ENCODE measurements at places on chromosomes 5 and 9.

GRCh38 chr9:3682186-3682585, 156.4 kb upstream of the RFX3 start:
- H3K27me3 ChIP-seq: no peaks in the 10 kb centered on the region
- H3K4me3 ChIP-seq: no peak overlapping the region
- DNase-seq: no peak
- H3K4me1 ChIP-seq: no peaks in the 10 kb centered on the region
- no peaks in the 10 kb centered on the region for H3K36me3 ChIP-seq

- no peak for DNase-seq
- H3K27ac ChIP-seq: no peak overlapping the region
- no peak overlapping the region for H3K4me3 ChIP-seq
Observed at GRCh38 chr9:135242049-135242396, 154.6 kb downstream of the OLFM1 start.

DNA sequence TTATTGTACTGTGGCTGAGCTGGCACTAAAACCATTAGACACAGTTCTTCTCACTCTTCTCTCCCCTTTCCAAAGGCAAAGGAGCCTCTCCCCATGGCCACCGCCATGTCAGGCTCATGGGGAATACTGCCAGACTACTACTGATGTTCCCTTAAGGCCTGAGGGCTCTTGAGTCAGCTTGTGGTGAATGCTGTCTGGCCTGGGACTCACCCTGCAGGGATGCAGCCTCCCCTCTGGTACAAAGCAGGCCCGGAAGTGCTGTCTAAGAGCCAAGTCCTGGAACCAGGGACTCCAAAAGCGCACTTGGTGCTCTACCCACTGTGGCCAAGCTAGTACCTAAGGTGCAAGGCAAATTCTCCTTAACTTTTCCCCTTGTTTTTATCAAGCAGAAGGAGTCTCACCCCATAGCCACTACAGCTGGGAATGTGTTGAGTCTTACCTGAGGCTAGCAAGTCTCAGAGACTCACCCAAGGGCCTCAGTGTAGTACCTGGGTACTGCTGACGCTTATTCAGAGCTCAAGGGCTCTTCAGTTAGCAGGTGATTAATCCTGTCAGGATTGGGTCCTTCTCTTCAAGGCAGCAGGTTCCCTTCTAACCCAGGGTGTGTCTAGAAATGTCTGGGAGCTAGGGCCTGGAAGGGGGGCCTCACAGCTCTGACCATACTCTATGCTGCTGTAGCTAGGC, 33.2 kb upstream of the C5orf46 start:
- H3K4me1 ChIP-seq: no peaks in the 10 kb centered on the region
- H3K4me3 ChIP-seq: no peak overlapping the region
- DNase-seq: no peak

GRCh38 chr9:136088939-136089696, 6.0 kb downstream of the NACC2 start:
- peaks cover 49% of the 10 kb centered on the region for H3K4me1 ChIP-seq
- H3K27ac ChIP-seq: peak overlapping the region; percentile 43
- H3K4me3 ChIP-seq: no peak overlapping the region
- H3K36me3 ChIP-seq: no peaks in the 10 kb centered on the region

- no peaks in the 10 kb centered on the region for H3K36me3 ChIP-seq
- no peak overlapping the region for H3K4me3 ChIP-seq
- H3K27ac ChIP-seq: no peak overlapping the region
- peak; percentile 55 for DNase-seq
Observed at GRCh38 chr5:146426853-146427618, 20.1 kb upstream of the TCERG1 start.
